EL (cell line): ENCODE measurements at places on chromosomes 6 and 20.

DNA sequence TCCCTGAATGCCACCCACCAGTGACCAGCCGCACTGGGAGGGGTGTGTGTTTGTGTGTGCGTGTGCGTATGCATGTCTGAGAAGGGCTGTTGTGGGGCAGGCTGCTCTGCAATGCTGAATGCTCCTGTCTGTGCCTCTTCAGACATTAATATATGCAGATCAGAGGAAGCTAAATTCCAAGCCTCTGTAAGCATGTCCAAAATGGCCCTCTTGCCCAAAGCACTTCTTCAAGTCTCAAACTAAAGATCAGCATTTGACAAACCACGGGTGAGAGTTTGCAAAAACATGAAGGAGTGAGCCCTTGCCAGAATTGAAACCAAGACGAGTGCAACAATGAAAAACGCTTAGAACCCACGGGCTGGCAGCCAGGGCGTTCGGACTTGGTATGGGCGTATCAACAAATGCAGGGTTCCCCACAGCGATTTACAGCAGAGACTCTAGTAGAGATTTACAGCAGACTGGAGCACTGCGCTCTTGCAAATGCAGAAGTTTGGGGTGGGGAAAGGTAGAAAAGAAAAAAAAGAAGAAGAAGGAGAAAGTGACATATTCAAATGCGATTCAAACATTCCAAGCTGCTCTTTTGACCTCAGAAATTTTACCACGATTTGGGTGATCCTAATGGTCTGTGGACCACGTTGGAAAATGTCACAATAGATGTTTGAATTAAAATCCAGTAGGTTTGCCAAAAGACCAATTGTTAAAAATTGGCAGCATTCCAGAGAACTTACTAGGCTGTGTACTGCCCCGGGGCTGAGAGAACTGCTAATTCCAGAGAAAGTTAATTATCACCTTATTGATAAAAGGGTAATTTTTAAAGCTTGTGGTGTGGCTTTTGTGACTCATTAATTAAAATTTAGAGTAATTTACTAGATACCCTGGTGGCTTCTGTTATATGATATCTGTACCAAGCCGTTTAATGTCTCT lies 3.5 kb downstream of the SCML4 start:
- peak; percentile 33 for DNase-seq

DNA sequence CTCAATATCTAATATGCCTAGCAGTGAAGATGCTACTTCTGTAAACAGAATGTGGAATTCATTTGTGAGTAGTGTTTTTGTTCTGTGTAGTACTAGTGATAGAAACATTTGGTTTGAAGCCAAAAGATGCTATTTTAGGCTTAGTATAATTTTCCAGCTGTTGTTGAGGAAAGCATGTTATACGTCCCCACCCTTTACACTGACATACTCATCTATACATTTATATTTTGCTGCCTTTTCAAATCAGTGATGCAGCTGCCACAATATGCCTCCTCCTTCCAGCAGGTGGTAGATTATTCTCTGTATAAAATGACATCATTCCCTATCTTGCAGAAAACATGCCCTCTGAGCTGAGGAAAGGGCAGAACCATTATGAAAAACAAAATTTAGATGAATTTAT lies 1217.6 kb upstream of the GJE1 start:
- DNase-seq = no peak

GRCh38 chr6:32047539-32047854 lies 9.3 kb downstream of the CYP21A2 start:
- DNase-seq = no peak

GRCh38 chr20:63831646-63831992 lies 555 bp upstream of the ZBTB46 start:
- DNase-seq = no peak

- peak; percentile 64 for DNase-seq
These were observed 42.3 kb downstream of the NINL start for GRCh38 chr20:25543068-25543467.

DNA sequence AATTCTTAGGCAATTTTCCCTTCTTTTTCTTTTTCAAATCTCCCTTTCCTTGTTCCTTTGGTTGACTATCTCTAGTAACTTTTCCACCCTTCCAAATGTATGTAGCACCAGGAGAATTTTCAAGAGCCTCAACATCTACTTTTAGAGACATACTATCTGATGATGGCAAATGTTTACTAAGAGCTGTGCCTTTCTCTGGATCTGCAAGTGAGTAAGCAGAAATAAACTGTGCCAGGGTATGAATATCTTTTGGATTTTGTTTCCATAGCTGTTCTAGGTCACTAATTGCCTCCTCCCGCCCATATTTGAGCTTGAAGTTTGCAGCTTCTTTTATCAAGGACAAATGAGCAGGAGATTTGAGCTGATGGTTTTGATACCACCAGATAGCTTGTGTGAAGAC lies 69.5 kb downstream of the GTF2H5 start:
- DNase-seq = no peak

DNA sequence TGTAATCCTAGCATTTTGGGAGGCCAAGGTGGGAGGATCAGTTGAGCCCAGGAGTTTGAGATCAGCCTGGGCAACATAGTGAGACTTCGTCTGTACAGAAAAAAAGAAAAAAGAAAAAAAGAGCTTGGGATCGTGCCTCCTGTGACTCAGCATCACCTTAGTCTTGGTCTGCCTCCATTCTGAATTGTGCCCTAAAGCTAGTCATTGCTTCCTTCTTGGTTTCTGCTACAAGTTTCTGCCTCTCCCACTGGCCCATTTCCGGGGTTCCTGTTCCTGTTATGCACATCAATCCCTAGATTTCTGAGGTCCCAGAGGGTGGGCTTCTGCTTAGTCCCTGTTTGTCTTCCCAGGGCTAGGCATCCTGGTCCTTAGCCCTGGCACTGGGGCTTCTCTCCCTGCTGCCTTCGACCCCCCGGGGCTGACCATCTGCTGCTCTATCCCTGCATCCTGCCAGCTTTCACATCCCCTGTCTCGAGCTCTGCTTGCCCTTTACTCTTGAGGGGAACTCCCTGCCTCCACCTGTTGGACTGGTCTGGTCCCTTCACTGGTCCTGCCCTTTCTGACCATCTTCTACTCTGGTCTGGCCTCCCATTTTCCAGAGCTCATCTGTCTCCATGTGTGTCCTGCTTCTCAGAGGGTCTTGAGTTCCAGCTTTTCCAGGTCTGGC lies 77.5 kb upstream of the ESR1 start:
- DNase-seq = no peak

GRCh38 chr6:10393544-10394225 lies 21.2 kb downstream of the TFAP2A start:
- DNase-seq = no peak

DNA sequence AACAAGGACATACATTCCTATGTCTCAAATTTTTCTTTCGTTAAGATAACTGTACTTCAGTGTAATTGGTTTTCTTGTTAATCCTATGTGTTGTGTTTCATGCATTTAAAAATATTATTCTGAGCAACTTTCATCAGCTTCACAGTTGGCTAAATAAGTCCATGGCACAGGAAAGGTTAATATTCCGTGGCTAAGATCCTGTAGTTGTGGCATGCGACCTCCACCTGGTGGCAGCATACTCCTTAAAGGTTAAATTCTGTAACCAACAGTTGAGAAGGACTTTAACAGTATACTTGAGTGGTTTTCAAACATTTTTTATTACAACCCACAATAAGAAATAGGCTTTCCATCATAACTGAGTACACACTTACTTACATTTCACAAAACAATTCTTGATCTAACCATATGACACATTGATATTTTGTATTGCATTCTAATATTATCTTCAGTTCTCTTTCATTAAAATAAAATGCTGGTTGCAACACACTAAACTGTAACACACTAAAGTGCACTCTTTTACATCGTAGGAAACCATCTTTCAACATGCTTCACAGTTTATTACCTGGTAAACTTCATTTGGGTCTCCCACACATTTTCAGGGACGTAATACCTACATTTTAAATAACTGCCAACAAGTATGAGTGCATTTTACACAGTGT lies 118.3 kb downstream of the SLX4IP start:
- DNase-seq = peak; percentile 69
